ENCODE measurements at places on chromosomes 3 and 15.
A peak's percentile ranks its signal among the peaks of the same experiment; 100 is the strongest.

- DNase-seq, result peak; percentile 72
Measured at GRCh38 chr3:194869482-194870169, 183.9 kb downstream of the FAM43A start.

- no peak for DNase-seq
Measured at GRCh38 chr3:172280406-172281051, 167.7 kb downstream of the GHSR start.

- no peak for DNase-seq
Measured at GRCh38 chr15:69478259-69478781, 25.7 kb downstream of the RPLP1 start.

DNA sequence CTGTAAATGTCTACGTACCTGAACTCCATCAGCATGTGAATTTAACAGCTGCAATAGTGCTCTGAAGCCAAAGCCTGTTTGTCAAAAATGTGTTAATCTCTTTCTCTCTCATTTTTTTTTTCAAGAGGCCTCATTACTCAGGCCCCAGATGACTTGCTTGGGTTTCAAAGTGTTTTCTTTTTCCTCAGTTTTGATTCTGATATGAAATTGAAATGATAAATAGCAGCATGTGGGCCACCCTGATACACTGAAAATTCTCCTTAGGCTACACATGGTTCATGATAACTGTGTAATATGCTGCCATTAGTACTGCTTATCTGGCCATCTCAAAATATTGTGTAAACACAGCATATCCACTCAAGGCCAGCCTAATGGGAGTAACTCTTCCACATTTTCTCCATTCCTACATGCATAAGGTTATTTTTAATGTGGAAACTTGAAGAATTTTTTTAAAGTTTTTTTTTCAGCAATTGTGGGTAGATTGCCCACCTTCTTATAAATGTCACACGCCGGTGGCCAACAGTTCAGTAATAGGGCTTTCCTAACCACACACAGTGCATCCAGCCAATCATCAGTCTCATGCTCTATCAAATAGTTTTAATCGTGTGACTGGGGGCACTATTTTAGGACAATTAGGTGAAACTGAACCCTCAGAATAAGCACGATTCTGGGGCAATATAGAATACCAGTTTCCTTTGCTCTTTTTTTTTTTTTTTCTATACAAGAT lies 13.1 kb upstream of the DENND4A start:
- no peak for DNase-seq

- DNase-seq, result no peak
Measured at GRCh38 chr3:17047162-17047561, 162.4 kb downstream of the PLCL2 start.

DNA sequence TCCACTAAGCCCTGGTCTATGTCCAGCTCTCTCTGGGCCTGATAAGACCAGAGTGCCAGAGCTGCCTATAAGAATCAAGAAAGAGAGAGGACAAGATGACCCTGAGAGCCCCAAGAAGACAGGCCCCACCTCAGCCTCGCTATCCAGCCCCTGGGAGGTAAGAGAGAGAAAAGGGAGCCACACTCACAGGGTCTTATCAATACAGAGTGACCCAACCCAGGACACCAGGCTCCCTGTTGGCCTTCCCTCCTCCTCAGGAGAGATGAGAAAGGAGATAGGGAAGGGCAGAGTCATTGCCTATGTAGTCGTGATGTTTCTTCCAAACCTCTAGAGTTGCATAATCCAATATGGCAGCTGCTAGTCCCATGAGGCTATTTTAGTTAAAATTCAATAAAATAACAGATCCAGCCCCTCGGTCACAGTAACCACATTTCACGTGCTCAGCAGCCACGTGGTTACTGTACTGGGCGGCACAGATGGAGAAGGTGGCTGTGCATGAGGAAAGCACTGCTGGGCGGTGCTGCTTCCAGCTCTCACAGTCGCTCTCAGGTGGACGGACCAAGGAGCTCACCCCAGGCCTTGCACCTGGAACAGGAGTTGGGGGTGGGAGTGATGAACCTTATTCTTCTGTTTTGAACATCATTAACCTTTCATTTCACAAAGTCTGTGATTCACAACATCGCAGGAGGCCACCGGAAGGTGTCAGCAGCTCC lies 525.8 kb downstream of the SHQ1 start:
- DNase-seq, result no peak

DNA sequence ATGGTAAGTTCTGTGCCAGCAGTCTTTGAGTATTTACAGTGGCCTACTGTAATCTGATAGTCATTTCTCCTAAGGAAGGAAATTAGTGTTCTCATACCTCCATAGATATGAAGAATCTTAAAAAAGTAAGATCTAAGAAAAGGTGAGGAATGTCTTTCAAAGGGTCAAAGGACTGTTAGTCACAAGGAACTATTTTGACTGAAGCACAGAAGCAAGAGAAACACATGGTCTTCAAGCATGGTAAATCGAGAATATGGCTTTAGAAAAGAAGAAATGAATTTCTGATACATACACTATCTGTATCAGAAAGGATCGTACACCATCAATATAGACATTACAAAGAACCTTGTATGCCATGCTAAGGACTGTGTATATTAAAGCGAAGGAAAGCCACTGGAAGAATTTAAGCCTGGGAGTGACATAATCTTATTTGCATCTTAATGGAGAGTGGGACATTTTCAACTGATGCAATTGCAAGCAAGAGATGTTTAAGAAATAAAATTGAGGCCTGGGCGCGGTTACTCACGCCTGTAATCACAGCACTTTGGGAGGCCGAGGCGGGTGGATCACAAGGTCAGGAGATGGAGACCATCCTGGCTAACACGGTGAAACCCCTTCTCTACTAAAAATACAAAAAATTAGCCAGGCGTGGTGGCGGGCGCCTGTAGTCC lies 5.5 kb upstream of the ACAP2 start:
- DNase-seq, result no peak

DNA sequence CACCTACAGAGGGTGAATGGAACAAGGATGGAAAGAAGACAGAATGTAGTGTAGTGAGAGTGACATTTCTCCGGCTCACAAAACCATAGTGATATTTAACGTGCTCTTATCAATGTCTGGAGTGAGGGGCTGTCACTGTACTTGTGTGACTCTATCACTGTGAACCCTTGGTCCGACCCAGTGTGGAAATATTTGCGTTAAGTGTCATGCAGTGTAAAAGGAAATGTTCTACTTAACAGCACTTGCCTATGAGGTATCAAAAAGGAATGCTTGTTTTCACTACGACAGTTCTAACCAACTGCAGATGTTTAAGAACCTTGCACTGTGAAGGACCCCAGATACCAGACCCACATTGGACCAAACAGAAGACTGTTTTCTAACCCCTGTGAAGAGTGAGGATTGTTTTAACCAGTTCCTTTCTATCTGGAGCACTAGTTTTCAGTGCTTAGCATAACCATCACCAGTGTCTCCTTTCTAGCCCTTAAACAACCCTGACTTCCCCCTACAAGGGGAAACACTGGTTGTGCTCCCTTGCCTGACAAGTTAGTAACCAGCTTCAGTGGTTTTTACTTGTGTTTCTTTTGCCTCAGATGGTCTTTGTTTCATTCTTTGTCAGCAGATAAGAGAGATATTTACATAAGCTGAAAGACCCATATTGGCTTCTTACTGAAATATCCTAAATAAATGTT lies 144.7 kb upstream of the ABHD17C start:
- peak; percentile 22 for DNase-seq

- no peak for DNase-seq
Measured at GRCh38 chr3:48857641-48858040, 10.0 kb upstream of the PRKAR2A start.

- DNase-seq, result no peak
Measured at GRCh38 chr15:96554541-96554940, 224.0 kb downstream of the NR2F2 start.

- no peak for DNase-seq
Measured at GRCh38 chr15:92788196-92788595, 111.9 kb upstream of the CHD2 start.

GRCh38 chr3:33681667-33682066 lies 36.4 kb downstream of the CLASP2 start:
- DNase-seq, result no peak

- no peak for DNase-seq
Measured at GRCh38 chr3:194893121-194893987, 207.7 kb downstream of the FAM43A start.

- DNase-seq, result no peak
Measured at GRCh38 chr3:127784865-127785710, 37.2 kb downstream of the MGLL start.

DNA sequence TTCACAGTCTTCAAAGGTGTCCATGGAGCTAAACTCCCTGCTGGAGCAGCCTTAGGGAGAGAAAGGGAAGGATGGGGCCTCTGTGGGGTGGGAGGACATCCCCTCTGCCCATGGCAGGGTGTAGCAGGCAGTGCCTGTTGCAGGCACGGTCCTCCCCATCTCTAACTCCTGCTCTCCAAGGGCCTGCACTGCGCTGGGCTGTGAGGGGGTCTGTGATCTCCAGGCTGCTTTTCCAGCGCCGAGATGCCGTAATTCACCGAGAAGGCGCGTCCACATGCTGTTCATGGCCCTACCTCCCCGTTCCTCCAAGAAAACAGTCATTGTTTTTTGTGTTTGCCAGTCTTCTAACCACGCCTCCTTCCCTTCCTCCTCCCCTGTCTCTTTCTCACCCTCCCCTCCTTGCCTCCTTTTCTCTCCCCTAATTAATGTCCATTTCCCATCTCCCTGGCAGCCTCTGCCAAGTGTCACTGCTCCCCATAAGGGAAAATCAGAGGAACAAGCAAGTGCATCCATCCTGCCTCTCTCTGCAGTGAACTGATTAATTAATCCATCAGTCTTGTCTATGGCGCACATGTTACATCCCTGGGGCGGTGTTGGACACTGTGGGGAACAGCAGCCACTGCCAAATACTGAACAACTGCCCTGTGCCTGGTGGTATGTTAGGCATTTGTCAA lies 17.7 kb upstream of the LAMP3 start:
- no peak for DNase-seq

- DNase-seq, result no peak
Measured at GRCh38 chr15:81183439-81183775, 13.3 kb upstream of the IL16 start.

DNA sequence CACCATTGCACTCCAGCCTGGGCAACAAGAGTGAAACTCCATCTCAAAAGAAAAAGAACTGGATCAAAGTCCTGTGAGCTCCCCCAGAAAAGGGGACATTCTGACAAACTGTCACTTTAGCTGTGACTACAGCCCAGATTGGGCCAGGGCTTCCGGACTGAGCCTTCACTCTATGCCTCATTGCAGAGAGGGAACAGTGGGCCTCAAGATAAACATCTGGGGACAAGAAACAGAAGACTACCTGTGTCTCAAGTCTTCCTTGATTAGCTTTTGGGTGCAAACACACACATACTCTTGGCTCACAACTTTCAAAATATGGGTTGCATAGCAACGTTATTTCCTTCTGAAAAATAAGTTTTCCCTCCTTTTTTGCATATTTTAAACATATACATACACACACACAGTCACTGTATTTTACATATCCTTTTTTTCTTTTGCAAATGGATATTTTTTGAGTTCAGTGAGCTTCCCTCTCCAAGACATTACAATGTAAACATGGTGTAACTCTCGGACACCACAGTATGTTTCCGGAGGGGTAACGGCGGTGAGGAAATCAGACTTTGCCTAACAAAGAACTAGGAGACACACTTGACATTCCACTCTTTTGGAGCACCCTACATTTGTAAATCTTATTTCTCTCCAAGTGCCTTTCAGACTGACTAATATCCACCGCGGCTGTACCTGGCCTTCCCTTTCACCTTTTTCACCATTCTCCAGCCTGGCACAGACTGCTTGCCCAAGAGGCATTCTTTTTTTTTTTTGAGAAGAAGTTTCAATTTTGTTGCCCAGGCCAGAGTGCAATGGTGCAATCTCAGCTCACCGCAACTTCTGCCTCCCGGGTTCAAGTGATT lies 3.5 kb downstream of the TKT start:
- no peak for DNase-seq

DNA sequence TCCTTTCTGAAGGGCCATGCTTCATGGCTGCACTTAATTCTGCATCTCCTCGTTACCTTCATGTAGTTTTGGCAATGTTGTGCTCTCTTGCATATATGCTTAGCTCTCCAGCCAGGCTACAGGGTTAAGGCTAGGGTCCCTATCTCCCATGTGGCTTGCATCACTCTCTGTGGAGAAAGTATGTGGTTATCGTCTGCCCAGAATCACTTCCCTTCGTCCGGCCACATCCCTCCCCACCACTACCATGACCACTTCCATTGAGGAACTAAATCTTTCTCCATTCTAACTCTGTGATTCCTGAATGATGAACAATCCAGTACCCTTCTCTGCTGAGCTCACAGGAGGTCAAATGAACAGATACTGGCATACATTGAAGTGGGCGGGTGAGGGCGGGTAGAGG lies 34.0 kb downstream of the WWTR1 start:
- DNase-seq, result no peak

DNA sequence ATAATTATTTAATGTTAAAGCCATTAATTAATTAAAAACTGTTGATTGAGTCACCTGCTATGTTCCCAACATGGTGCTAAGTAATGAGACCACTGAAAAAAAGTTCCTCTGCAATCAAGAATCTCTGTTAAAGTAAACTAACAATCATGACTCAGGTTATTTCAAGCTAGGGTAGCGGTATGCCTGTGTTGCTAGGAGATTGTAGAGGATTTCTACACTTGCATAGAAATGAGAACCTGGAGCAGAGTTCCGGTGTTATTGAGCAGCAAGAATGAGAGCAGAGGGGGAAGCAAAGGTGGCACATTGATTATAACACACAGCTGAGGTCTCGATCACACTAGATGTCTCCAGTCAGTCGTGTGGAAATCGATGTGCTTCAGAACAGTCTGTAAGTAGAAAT lies 41.4 kb downstream of the C3orf85 start:
- DNase-seq, result no peak

- no peak for DNase-seq
Measured at GRCh38 chr3:159627634-159628033, 361.0 kb upstream of the IL12A start.

GRCh38 chr3:158430448-158430847 lies 140.5 kb upstream of the MLF1 start:
- DNase-seq, result no peak

DNA sequence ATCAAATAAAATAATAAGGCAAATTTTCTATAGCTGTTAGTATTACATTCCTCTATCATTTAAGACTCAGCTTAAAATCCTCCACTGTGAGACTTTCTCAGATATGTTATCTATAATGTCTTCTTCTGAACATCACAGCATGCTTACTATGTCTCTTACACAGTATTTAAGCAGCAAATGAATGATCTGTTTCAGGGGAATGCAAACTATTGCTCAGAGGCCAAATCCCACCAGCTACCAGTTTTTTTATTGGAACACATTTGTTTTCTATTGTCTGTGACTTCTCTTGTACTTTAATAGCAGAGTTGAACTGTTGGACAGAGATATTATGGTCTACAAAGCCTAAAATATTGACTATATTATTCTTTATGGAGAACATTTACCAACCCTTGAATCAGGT lies 59.6 kb downstream of the C3orf38 start:
- no peak for DNase-seq

GRCh38 chr3:73808862-73809509 lies 184.2 kb upstream of the PDZRN3 start:
- DNase-seq, result peak; percentile 56
